ENCODE measurements at places on chromosomes 13 and 19.

DNA sequence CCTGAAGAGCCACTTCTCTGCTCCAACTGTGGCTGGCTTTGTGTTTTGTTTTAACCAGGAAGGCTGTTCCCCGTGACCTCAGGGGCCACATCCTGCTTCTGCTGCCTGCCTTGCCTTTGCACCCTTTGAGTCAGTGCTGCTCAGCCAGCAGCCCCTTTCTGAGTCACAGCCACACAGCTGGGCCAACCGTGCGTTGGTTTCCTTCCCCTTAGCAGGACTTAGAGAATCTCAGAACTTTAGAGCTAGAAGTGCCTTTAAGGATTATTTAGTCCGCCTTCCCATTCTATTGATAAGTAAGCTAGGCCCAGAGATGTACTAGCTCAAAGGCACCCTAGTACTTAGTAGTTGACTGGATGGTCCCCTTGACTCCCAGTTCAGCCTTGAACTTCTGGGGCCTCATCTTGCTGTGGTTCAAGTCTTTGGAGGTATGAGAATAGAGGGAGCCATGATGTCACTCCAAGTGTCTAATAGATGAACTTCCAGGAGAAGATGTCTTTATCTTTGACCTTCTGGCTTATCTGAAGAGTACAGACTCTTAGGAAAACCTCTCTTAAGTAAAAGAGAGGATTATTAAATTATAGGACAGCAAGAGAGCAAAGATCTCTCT is 8.0 kb downstream of the RGCC start:
- peak; percentile 83 for DNase-seq

GRCh38 chr19:38971672-38972071 is 3.9 kb downstream of the FBXO17 start:
- no peak for DNase-seq

DNA sequence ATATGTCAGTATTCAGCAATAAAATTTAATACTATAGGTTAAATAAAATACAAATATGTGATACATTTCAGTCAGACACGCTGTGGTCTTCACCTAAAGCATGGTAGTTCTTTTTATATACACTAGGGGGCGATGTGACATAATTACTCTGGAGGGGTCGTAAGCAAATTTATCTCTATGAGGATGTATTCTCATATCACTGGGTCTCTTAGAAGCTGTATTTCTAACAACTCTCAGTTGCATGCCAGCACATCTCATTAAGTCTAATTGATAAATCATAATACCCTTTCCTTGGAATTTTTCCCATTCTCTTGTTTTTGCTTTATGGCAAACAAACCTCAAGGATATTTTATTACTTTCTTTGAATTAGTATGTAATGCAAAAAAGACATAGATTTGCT is 3.9 kb upstream of the PCDH17 start:
- peak; percentile 46 for DNase-seq

GRCh38 chr13:32426191-32426989 is 1.5 kb downstream of the N4BP2L1 start:
- DNase-seq = peak; percentile 78

GRCh38 chr13:47146991-47147811 is 250.3 kb upstream of the HTR2A start:
- peak; percentile 38 for DNase-seq

- no peak for DNase-seq
Measured at GRCh38 chr13:79361299-79361698, 44.8 kb downstream of the RBM26 start.

DNA sequence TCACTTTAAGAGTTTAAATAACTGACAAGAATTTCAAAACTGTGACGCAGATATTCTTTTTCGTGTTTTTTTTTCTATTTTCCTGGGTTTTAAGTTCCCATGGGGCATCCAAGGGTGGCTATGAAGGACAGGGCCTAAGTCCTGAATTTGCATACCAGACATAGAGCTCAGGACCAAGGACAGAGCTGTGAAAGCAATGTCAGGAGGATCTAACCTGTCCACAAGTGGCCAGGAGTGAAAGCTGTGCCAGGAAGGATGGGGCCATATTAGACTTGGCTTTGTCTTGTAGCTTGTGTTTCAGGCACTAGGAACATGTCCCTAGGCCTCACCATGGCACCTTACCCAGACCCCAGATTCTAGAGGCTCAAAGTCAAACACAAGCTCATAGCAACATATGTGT is 289.4 kb upstream of the MIR17HG start:
- no peak for DNase-seq

DNA sequence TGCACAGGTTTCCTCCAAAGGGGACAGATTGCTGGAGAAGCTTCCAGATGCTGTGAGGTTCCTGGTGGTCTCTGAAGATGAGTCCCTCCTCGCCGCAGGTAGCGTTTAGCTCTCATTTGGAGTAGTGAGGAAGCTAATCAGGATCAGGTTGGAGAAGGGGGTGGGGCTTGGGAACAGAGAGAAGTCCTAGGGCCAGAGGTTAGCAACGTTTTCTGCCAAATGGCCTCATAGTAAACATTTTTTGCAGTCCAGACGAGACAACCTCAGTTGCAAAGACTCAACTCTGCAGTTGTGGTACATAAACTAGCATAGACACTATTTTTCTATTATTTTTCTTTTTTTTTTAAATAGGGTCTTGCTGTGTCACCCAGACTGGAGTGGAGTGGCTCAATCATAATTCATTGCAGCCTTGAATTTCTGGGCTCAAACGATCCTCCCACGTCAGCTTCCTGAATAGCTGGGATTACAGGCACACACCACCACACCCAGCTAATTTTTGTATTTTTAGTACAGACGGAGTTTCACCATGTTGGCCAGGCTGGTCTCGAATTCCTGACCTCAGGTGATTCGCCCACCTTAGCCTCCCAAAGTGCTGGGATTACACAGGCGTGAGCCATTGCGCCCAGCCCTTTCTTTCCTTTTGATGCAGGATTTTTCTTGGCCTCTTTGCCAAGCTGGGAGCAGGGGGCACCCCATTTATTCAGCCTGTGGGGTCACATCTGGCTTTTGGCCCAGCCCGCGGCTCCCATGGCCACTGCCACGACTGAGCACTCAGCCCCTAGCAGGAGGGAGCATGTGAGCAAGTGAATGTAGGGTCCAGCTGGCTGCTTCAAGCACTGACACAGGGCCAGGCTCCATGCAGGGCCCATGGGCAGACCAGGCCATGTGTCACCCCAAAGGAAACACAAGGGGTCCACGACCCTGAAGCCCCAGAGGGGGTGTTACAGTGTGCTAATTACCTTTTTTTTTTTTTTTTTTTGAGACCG is 34.4 kb upstream of the SIN3B start:
- no peak for DNase-seq

DNA sequence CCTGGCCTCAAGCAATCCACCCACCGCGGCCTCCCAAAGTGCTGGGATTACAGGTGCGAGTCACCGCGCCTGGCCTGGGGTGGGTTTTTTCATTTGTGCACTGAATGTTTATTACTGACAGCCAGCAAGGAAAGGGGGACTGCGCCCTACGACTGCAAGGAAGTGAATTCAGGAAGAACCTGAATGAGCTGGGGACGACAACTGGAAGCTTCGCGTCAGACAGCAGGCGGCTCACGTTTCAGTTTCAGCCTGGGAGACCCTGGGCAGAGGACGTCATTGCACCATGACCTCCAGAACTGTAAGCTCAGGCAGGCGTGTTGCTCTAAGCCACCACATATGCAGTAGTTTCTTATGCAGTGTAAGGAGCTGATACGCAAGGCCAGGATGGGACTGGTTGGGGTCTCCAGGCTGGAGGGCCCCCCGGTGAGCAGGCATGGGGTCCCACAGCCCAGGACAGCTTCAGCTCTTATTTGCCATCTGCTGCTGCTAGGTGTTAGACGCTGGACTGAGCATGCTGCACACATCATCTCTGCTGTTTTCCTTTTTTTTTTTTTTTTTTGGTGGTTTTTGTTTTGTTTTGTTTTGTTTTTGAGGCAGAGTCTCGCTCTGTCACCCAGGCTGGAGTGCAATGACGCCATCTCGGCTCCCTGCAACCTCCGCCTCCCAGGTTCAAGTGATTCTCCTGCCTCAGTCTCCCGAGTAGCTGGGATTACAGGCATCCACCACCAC is 66.6 kb downstream of the GADD45B start:
- DNase-seq = no peak

- DNase-seq = peak; percentile 51
Measured at GRCh38 chr13:21330126-21330861, 128.8 kb downstream of the ZDHHC20 start.

DNA sequence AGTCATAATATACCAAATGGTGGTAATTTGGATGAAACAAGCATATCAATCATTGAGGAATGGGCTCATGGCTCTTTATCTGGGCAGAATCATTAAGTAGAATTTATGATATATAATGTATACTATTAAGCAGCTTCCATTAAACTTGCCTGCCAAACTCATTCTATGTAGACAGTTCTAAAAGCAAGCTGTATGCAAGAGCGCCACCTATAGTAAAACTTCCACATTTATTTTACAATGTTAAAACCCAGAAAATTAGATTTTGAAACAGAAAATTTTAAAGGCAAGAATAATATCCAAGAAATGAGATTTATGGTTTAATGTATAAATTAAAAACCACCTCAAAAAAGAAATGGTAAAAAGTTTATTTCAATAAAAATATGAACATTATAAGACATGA is 161.5 kb downstream of the MZT1 start:
- DNase-seq = peak; percentile 12

DNA sequence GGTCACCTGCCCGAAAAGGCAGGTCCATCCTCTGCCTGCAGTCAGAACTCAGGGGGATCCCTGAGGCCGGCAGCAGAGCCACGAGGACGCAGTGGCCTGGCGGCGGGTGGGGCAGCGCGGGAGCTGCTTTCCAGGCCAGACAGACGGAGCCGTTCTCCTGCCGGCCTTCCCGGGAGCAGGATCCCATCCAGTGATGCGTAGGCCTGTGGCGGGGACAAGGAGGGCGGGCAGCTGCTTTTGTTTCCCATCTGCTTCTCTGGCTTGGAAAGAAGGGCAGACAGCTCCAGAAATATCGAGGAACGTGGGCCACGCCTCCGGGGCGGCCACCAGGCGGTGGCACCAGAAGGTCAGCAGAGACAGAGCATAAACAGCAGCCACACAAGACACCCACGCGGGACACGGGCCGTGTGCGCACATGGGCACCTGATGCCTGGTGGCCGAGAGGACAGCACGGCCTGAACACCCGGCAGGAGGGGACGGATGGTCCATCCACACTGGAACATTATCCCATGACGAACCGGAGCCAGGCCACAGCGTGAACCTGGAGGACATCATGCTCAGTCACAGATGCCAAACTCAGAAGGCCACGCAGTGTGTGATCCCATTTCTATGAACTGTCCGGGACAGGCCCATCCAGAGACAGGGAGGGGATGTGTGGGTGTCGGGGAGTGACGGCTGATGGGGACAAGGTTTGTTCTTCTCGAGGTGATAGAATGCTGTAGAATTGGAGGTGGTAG is 13.9 kb upstream of the MKNK2 start:
- no peak for DNase-seq

GRCh38 chr19:16590876-16591802 is 18.9 kb upstream of the SLC35E1 start:
- DNase-seq = no peak

- peak; percentile 55 for DNase-seq
Measured at GRCh38 chr13:44436589-44437337, 63.1 kb downstream of the SERP2 start.

- DNase-seq = no peak
Measured at GRCh38 chr13:22427066-22427465, 753.7 kb upstream of the SGCG start.

GRCh38 chr13:24148414-24149235 is 11.9 kb upstream of the SPATA13 start:
- DNase-seq = no peak

- no peak for DNase-seq
Measured at GRCh38 chr19:45119582-45119981, 26.6 kb downstream of the PPP1R37 start.
